ENCODE measurements at places on chromosomes 1 and 21. TPM values are rescaled to one million over a fixed set of nuclear protein-coding genes. Genes with fewer than 3 reads are reported as not detected.

S100A8 gene
- 6.6 TPM for total RNA-seq

POU2F1 gene
- total RNA-seq, result 6.9 TPM

- peaks cover 4% of the 10 kb centered on the region for H3K4me1 ChIP-seq
- no peaks in the 10 kb centered on the region for H3K27me3 ChIP-seq
- H3K4me3 ChIP-seq, result no peak overlapping the region
- no peak for DNase-seq
- H3K36me3 ChIP-seq, result no peaks in the 10 kb centered on the region
- no peak overlapping the region for H3K27ac ChIP-seq
These were observed 6.8 kb downstream of the CD52 start for GRCh38 chr1:26324550-26324949.

GRCh38 chr1:190029441-190029840 is 448.2 kb downstream of the BRINP3 start:
- DNase-seq, result no peak
- H3K27me3 ChIP-seq, result no peaks in the 10 kb centered on the region
- no peaks in the 10 kb centered on the region for H3K4me1 ChIP-seq
- H3K27ac ChIP-seq, result no peak overlapping the region
- no peaks in the 10 kb centered on the region for H3K36me3 ChIP-seq
- no peak overlapping the region for H3K4me3 ChIP-seq

DNA sequence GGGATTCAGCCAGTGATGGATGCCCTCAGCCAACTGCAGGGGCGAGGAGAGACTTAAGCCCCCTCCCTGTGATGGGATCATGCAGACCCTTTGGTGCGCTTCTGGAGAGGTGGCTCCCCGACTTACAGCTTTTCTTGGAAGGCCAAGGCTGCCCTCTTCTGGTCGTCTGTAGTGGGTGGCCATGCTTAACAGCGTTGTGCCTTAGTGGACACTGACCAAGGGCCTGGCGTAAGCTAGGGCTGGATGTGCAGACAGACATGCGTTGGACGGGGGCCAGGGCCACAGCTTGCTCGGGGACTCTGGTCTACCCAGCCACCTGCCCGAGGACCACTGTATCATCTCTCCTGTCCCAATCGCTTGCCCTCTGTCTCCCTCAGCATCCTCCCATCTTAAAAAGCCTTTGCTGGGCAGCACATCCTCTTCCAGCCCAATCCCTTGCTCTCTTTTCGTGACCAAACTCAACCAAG is 5.5 kb downstream of the AZIN2 start:
- no peak overlapping the region for H3K4me3 ChIP-seq
- H3K4me1 ChIP-seq, result peaks cover 9% of the 10 kb centered on the region
- DNase-seq, result peak; percentile 86
- no peaks in the 10 kb centered on the region for H3K36me3 ChIP-seq
- peaks cover 14% of the 10 kb centered on the region for H3K27me3 ChIP-seq
- H3K27ac ChIP-seq, result no peak overlapping the region

- no peak overlapping the region for H3K4me3 ChIP-seq
- H3K27ac ChIP-seq, result no peak overlapping the region
- H3K27me3 ChIP-seq, result peaks cover 3% of the 10 kb centered on the region
- no peaks in the 10 kb centered on the region for H3K36me3 ChIP-seq
- DNase-seq, result no peak
These were observed 161.4 kb downstream of the DAB1 start for GRCh38 chr1:57262472-57262871.

DNA sequence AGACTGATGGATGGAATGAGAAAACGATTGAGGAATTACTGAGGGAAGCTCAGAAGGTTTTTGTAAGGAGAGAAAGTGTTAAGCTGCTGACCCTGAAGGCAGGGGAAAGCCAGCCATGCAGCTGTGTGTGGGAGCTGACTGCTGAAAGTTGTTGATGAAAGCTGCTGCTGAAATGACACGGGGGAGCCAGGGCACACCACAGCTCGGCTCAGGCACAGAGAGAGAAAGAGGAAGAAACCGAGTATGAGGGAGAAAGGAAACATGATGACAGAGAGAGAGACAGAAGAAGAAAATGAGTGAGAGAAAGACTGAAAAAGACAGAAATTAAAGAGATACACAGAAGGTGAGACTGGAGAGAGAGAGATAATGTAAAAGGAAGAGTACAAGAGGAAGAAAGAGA is 115.5 kb downstream of the LRRC53 start:
- H3K4me1 ChIP-seq, result peaks cover 9% of the 10 kb centered on the region
- no peaks in the 10 kb centered on the region for H3K36me3 ChIP-seq
- peak; percentile 58 for DNase-seq
- no peaks in the 10 kb centered on the region for H3K27me3 ChIP-seq
- no peak overlapping the region for H3K4me3 ChIP-seq

DNA sequence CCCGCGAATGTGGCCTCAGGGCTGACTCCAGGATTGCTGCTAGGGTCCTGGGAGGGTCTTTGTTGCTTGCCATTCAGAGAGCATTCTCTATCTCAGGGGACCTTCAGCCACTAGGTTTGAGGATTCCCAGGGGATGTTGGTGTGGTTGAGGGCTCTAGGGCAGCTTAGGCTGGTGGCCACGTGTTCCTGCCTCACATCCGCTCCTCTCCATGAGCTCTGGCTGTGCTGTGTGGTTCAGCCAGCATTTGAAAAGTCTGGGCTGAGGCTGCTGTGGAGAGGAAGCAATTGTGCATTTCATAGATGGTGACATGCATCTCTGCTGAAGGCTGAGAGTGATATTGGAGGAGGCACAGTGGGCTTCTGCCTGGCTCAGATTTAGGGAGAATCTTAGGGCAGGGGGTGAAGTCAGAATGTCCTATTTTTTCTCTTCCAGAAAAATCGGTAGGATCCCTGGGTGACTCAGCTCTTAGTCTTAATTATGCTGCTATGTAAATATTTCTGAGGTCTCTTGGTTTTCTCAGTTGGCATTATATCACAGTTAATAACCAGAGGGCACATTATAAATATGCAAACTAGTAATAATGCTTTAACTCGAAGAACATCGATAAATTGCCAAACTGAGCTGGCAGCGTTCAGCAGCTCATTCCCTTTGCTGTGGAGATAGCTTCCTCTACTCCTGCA is 182.3 kb downstream of the CAMTA1 start:
- no peaks in the 10 kb centered on the region for H3K36me3 ChIP-seq
- no peak overlapping the region for H3K27ac ChIP-seq
- peaks cover 15% of the 10 kb centered on the region for H3K4me1 ChIP-seq

GRCh38 chr1:173913111-173913510 is 4.0 kb downstream of the SERPINC1 start:
- H3K27me3 ChIP-seq, result no peaks in the 10 kb centered on the region
- no peak overlapping the region for H3K4me3 ChIP-seq
- H3K27ac ChIP-seq, result no peak overlapping the region
- no peaks in the 10 kb centered on the region for H3K36me3 ChIP-seq
- no peak for DNase-seq
- H3K4me1 ChIP-seq, result no peaks in the 10 kb centered on the region

GRCh38 chr1:45884700-45885099 is 81.3 kb downstream of the MAST2 start:
- no peak for DNase-seq
- H3K27me3 ChIP-seq, result no peaks in the 10 kb centered on the region
- peaks cover 4% of the 10 kb centered on the region for H3K4me1 ChIP-seq
- H3K4me3 ChIP-seq, result no peak overlapping the region

DNA sequence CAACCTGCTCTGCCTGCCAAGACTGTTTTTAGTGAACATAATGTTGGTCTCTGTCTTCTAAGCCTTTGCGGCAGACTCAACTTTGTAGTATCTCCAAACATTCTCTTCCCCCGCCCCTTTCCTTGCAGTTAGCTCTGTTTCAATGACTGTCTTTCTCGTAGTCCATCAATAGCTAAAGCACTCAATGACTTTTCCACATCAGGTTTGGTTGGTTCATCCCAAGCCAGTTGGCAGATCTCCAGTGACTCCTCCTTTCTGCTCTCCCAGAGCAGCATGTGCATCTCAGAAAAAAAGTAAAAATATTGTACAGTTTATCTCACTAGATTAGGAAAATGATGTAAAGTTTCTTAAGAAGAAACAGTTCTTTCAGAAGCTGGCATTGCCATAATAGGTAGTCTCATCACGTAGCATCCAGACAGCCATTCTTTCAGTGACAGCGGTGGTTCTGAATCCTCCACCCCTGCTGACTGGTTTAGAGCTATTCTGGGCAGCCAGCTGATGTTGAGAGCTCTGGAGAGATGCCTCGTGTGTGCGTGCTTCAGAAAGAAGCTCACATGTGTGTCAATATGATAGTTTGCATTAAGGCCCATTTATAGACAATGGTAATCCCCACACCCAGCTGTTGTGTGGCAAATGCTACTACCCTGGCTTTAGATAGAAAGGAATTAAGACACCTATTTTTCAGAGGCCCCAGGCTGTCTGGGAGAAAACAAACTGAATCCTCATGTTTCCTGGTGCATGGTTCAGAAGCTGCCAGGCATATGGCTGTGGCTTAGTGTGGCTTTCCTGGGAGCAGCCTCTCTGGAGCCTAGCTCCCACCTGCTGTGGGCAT is 53.2 kb downstream of the CNN3 start:
- peaks cover 45% of the 10 kb centered on the region for H3K4me1 ChIP-seq
- H3K36me3 ChIP-seq, result no peaks in the 10 kb centered on the region

- no peak for DNase-seq
- H3K4me1 ChIP-seq, result no peaks in the 10 kb centered on the region
- no peak overlapping the region for H3K4me3 ChIP-seq
- H3K27ac ChIP-seq, result no peak overlapping the region
- H3K27me3 ChIP-seq, result no peaks in the 10 kb centered on the region
These were observed 122.7 kb downstream of the UCHL5 start for GRCh38 chr1:192936313-192937018.

Measured in muscle of leg (tissue), 16 donors.